Stimulated activated CD4-positive, alpha-beta T cell treated with anti-CD3 and anti-CD28 coated beads, Interleukin-12 subunit alpha, Interleukin-12 subunit beta, amount 100 ng/mL, for 4 hours (primary cell): ENCODE measurements at places on chromosomes 7 and 10.

DNA sequence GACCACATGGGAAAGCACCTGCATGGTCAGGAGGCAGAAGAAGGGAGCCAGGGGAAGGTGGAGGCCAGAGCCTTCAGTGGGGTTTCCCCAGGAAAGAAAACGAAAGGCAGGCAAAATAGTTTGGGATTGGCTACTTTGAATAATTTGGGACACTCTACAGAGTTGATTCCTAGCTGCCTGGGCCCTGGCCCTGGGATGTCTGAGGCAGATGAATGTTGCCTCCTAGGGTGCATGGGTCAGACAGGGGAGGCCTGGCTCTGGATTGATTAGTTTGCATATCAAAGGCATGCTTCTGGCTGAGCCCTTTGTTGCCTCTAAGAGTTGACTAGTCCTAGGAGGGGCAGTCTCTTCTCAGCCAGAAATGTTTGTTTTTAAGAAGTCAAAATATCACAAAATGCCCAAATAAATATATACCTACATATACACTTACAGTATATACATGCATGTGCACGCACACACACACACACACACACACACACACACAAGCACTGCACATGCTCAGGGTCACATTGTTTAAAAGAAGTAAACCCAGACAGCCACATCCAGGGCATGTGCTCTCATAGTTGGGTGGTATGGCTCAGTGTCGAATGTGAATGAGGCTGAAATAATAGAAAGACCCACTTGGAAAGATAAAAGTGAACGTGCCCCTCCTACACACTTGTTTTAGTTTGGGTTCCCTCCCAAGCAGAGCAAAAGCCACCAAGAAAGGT, 184.2 kb downstream of the GPAM start:
- no peak for DNase-seq

GRCh38 chr7:85074016-85074415, 112.8 kb downstream of the SEMA3D start:
- no peak for DNase-seq

- no peak for DNase-seq
Measured at GRCh38 chr7:98879979-98880315, 1.6 kb downstream of the TRRAP start.

- no peak for DNase-seq
Measured at GRCh38 chr10:36087006-36088005, 445.2 kb upstream of the FZD8 start.

- no peak for DNase-seq
Measured at GRCh38 chr7:19698331-19698730, 10.5 kb downstream of the POLR1F start.

- no peak for DNase-seq
Measured at GRCh38 chr7:151679071-151679708, 159.5 kb upstream of the RHEB start.

DNA sequence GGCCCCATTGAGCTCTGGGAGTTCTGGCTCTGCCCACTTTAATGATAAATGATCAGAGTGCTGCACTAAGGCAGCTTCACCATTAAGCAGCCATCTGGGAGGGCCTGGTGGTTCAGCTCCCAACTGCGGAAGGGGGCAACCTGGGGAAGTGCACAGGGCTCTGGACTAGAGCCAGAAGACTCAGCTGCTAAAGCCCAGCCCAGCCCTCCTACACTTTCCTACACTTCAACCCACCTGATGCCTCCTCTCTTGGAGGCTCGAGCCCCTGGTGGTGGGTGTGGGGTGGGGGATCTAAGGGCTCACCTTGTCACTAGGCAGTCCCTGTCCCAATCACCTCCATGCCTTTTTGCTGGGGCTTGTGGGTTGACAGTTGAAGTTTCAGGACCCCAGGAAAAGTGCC, 60.6 kb upstream of the ANTXRL start:
- no peak for DNase-seq

DNA sequence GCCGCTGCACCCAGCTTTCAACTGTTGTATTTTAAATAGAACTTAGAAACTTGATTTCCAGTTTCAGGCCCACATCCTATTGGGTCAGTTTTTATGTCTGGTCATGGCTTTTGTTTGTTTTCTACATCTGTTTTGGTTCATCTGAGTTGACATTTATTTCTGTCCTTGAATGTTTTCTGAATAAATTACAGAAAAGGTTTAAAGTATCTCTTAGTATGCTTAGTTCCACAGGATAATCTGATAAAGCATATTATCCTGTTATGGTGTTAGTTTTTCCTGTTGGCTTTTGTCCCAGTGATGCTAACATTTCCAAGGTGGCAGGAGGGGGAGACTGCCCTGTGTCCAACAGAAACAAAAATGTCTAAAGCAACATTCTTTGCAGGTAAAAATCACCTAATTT, 733.2 kb downstream of the INHBA start:
- no peak for DNase-seq

DNA sequence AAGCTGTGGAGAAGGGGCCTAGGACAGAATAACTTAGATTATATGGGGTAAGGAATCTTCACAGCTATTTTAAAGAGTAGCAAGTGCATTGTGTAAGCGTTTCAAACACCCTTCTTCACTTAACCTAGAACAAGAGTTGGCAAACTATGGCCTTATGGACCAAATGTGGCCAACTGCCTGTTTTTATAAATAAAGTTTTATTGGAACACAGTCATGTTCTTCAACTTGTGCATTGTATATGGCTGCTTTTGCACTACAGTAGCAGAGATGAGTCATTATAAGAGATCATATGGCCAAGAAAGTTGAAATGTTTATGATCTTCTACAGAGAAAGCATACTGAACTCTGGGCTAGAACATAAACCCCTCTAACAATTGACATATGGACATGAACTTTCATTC, 187.8 kb downstream of the ETV1 start:
- no peak for DNase-seq

GRCh38 chr10:96960872-96961271, 128.8 kb downstream of the LCOR start:
- DNase-seq = no peak

GRCh38 chr7:144256112-144256511, 8.5 kb downstream of the OR2A7 start:
- DNase-seq = no peak

DNA sequence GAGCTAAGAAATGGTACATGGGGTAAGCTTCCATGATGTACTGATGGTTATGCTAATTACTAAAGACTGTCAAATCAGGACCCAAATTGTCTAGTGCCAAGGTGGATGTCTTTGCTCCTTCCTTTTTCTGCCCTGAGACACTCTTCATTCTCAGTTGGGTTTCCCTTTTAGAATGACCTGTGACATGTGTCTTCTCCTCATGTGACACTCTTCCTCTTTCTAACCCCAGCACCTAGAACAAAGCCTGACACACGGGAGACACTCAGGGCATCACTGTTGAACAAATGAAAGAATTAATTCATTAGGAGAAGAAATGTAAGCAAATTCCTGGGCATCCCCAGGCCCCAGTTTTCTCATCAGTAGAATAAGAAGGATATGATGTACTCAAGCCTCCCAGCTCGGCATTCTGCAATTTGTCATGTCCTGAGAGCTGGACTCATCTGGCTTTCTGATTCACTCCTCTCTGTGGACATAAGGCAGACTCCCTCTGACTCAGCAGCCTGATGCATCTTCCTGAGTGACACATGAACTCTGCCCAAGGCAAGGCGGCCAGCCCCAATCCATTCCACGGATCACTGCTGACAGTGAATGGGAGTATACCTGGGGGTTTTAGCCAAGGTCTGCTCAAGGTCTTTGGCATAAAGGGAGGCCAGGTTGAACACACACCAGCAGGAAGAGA, 473.8 kb downstream of the KCNMA1 start:
- no peak for DNase-seq

GRCh38 chr10:116765648-116766081, 23.3 kb upstream of the HSPA12A start:
- DNase-seq = peak; percentile 20

GRCh38 chr10:112768121-112768520, 181.9 kb upstream of the TCF7L2 start:
- no peak for DNase-seq

DNA sequence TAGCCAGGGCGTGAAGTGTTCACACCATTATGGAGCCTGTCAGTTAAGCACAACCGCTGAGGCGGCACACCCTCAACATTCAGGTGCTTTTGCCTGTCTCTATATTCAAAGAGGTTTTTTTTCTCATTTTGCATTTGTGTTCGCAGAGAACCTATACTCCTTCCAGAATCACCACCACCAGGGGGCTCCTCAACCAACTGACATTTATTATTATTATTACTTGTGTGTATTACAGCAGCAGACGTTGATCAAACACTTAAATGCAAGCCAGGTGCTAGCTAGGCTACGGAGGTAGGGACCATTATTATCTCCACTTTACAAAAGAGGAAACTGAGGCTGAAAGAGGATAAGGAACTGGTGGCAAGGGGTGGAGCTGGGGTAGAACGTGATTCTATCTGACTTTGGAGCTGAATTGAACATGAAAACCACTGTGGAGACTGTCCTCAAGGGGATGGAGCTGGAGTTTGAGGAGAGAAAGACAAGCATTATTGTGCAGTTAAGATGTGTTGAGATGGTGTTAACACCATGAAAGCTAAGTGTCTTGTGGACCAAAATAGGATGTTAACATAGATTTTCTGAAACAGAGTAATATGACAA, 133.8 kb upstream of the PLXNA4 start:
- DNase-seq = peak; percentile 3

DNA sequence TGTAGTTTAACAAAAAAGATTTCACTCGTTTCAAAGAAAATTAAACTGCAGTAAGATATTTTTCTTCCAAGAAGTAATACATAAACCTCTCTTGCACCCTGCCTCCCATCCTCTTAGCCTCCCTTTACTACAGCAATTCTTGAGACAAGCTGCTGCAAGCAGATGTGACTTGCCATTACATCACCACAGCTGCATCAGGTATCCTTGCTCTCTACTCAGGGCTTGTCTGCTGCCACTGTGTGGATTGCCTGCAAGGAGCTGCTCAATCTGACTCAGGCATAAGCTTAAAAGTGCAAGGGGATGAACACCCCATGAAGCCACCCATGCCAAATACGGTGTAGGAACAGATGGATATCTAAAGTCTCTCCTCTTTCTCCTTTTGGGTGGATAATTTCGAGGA, 609.9 kb downstream of the DNAJB9 start:
- DNase-seq = no peak

GRCh38 chr7:91852263-91852741, 28.2 kb downstream of the MTERF1 start:
- no peak for DNase-seq

DNA sequence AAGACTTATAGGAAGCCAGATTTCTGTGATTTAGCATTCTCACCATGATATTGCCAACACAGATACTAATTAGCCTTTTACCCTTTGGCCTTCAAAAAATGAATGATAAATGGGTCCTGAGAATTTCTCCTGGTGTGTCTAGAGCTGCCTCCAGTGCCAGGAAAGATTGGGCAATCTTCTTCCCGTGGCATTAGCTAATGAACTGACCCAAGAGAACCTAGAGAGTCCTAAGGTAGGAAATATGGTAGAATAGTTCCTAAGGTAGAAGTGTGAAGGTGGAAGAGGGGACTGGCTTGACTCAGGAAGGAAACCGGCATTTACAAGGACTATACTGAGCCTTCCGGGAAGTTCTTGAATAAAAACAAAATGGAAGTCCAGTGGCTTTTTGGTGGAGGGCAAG, 133.1 kb downstream of the GFRA1 start:
- DNase-seq = no peak

GRCh38 chr10:32882076-32882475, 76.0 kb downstream of the ITGB1 start:
- DNase-seq = no peak

DNA sequence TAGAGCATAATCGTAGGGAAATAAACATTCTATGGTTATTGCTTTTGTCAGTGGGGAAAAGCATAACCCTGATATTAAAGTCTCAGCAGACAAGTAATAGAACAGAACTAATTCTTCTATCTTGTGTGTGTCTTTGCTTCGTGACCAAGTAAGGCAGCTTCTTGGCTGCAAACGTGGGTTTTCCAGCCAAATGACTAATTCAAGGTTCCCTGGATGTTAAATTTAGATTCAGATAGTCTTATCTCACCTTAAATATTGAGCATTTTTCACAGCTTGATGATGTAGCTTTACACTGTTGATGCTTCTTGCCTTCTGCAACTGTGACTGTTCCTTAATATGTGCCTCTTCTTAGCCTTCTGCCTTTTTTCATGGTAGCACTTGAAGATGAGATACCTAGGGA, 113.0 kb downstream of the EXOC4 start:
- DNase-seq = no peak

- DNase-seq = no peak
Measured at GRCh38 chr7:25918731-25919130, 233.3 kb upstream of the NFE2L3 start.

DNA sequence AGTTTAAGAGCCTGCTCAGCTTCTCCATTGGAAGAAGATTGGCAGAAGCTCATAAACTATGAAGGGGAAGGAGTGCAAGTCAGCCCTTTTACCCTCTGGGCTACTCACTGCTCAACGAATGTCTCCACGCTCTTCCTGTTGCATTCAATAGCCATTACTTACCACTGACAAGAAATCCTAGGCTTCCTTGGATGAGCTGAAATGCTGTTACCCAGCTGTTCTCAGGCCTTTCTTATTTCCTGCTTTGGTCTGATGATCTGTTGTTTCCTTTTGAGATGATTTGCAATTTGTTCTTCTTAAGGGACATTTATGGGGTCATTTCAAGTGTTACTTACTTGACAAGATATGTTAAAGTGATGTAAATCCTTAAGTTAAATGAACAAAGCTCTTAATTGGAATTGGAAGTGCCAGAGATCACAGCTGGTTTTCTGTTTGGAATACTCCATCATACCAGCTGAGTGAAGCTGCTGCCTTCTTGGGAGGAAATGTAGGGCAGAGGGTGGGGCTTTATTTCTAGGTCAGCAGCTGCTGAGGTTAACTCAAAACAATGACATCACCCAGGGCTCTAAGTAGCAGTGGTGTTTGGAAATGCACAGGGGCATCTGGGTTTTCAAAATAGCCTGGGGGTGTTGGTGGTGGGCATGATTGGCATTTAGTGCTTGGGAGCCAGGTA, 170.0 kb downstream of the PRKCQ start:
- no peak for DNase-seq

GRCh38 chr7:32761451-32762205, 129.9 kb downstream of the KBTBD2 start:
- DNase-seq = no peak

DNA sequence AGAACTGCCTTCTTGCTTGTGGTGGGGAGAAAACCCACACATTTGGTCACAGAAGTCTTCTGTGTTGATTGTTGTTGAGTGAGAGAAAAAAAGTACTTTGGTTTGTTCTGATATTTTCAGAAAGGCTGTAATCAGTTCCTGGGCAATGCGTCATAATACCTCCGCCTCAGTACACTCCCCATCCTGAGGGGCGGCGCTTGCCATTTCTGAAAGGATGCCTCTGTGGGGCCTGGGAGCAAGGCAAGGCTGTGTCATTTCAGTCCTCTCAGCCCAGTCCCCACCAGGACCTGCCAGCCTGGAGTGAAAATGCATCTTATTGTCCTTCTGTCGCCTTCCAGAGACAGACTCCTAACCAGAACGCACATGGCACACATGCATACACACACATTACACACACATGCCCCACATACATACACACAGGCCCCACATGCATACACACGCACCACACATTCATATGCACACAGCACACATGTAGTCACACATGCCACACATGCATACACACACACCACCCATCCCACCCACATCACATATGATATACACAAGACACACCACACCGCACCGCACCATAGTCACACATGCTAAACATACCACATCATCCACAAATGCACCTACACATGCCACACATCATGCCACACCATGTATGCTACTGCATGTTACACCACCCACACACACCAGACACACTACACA, 90.0 kb downstream of the CXCL12 start:
- no peak for DNase-seq

GRCh38 chr10:113859261-113859660, 4.8 kb downstream of the NHLRC2 start:
- no peak for DNase-seq
